DMS79 treated with DMSO at 0.1 percent for 48 hours (cell line): ENCODE measurements at places on chromosomes 5 and 9.
A peak's percentile ranks its signal among the peaks of the same experiment; 100 is the strongest.

DNA sequence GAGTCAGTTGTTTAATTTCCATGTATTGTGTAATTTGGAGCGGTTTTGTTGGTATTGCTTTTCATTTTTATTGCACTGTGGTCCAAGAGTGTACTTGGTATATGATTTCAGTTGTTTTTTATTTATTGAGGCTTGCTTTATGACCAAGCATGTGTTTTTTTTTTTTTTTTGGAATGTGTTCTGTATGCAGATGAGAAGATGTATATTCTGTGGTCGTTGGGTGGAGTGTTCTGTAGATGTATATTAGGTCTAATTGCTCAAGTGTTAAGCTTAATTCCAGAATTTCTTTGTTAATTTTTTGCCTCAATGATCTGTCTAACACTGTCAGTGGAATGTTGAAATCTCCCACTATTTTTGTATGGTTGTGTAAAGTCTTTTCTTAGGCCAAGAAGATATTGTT lies 23.4 kb downstream of the ADGRV1 start:
- no peak for DNase-seq

GRCh38 chr9:78122631-78123030 lies 91.0 kb upstream of the GNAQ start:
- DNase-seq: no peak

- DNase-seq: no peak
These were observed 13.6 kb downstream of the UBE2D2 start for GRCh38 chr5:139574641-139575312.

DNA sequence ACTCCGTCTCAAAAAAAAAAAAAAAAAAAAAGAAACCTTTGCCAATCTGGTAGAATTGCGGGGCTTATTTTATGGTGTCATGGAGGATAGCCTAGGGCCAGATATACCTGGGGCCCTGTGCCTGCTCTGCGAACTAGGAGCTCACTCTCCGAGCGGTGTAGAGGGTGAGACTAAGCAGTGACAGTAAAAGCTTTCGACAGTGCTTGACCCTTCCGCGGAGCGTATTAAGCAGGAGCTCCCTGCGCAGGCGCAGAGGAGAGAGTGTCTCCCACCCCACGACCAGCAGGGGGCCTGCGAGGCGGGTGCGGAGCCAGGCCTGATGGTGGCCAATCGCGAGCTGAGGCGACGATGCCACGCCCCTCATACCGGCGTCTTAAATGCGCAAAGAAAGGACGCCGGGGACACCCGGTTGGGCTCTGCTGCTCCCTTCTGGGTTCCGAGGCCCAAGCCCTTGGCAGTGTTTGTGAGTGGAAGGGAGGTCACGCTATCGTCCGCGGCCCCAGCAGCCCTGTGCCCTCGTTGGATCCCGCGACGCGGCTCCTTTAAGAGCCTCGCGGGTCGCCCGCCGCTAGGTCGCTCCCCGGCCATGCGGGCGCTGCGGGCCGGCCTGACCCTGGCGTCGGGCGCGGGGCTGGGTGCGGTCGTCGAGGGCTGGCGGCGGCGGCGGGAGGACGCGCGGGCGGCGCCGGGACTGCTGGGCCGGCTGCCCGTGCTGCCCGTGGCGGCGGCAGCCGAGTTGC lies at the start of gene ENDOG:
Gene ENDOG (plus strand): TSS at position 402 of the 740 bp plus-strand sequence. CDS start 185 bp downstream, at position 587.
- DNase-seq: peak; percentile 91

DNA sequence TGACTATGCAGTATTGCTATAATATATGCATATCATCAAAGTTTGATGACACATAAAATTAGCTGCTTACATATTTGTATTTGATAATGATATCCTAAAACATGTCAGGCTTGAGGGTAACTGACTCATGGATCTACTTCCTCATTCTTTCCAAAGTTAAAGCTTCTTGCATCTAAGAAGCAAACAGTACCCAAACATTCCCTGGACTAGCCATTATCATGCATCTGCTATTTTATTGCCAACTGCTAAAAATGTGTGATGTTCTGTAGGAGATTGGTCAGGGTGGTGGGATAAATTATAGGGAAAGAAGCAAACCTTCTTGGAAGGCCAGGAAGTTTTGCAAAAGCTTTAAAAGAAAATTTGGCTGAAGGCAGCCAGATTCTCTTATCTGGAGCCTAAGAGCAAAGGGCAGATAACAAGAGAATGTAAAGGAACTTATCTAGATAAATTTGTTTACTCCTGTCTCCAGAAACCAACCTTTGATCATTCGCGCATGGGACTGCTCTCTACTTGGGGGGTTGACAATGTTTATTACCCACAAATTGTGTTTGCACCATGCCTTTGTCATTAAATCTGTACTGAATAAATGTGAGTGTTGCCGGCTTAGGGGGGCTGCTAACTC lies 604.1 kb upstream of the TLE4 start:
- no peak for DNase-seq

DNA sequence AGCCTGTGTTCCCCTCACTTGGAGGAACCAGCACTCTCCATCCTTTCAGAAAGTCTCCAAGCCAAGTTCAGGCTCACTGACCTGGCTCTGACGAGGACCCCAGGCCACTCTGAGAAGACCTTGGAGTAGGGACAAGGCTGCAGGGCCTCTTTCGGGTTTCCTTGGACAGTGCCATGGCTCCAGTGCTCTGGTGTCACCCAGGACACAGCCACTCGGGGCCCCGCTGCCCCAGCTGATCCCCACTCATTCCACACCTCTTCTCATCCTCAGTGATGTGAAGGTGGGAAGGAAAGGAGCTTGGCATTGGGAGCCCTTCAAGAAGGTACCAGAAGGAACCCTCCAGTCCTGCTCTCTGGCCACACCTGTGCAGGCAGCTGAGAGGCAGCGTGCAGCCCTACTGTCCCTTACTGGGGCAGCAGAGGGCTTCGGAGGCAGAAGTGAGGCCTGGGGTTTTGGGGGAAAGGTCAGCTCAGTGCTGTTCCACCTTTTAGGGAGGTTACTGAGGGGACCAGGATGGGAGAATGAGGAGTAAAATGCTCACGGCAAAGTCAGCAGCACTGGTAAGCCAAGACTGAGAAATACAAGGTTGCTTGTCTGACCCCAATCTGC lies 4.7 kb upstream of the NUP214 start:
- DNase-seq: no peak

- no peak for DNase-seq
These were observed 165.9 kb upstream of the OTULINL start for GRCh38 chr5:14415698-14416074.

GRCh38 chr9:75176037-75176436 lies 87.7 kb downstream of the OSTF1 start:
- no peak for DNase-seq

- DNase-seq: no peak
These were observed 32.9 kb upstream of the AOPEP start for GRCh38 chr9:94693485-94694204.

GRCh38 chr5:122327110-122327509 lies 15.1 kb downstream of the SNCAIP start:
- DNase-seq: no peak

- DNase-seq: no peak
These were observed 28.6 kb upstream of the IL7R start for GRCh38 chr5:35828082-35828598.

DNA sequence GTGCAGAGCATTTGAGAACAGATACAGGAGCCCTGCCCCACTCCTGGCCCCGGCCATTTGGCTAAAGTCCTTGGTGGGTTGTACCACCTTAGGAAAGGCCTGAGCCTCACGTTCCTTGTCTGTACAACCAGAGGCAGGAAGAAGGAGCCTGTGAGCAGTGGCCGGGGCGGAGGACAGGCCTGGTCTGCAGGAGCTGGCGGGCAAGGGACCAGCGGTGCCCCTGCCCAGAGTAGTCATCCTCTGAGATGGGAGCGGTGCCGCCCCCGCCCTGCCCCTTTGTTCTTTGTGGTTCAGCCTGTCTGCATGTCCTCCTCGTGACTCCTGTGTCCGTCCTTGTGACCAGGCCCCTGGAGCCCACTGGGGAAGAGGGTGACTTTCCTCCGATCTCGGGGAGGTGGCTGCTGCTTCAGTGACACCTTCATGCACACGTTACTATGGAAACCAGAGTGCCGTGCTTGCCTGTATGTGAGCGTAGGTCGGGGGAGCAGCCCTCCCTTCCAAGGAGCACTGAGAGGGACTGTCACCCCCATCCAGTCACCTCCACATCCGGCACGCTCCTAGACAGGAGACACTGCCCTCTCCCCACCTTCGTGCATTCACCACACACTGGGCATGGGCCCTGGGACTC lies 42.9 kb downstream of the UNC5A start:
- no peak for DNase-seq

GRCh38 chr5:139474890-139475791 lies 4.3 kb downstream of the SMIM33 start:
- DNase-seq: peak; percentile 2

DNA sequence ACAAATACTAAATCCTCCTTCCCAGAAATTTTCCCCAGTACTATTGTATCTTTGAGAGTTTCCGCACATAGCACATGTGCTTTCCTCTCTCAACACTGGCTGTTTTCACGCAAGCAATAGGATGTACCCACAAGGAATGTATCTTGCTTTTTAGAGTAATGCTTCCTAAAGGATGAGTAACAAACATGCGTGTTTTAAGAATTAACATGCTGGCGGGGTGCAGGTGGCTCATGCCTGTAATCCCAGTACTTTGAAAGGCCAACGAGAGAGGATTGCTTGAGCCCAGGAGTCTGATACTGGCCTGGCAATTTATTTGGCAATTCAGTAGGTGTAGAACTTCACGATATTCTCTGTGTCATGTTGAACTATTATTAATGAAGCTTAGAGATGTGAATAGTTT lies 4.6 kb downstream of the RUFY1 start:
- no peak for DNase-seq

DNA sequence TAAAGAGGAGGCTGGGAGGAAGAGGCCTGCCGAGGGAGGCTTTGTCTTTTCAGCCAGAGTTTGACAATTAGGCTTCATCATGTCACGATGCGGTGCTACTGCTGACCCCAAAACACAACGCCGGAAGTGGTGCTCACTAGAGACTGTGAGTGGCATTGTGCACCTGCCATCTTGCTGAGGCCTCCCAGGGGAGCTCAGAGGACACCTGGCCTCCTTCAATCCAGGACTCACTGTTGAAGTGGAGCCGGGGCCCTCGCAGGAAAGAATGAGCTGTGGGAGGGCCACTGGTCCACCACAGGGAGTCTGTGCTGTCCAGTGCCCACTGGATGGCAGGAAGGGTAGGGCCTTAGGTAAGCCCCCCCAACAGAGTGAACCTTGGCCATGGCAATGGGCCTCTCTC lies 12.7 kb upstream of the SLC25A48 start:
- no peak for DNase-seq

DNA sequence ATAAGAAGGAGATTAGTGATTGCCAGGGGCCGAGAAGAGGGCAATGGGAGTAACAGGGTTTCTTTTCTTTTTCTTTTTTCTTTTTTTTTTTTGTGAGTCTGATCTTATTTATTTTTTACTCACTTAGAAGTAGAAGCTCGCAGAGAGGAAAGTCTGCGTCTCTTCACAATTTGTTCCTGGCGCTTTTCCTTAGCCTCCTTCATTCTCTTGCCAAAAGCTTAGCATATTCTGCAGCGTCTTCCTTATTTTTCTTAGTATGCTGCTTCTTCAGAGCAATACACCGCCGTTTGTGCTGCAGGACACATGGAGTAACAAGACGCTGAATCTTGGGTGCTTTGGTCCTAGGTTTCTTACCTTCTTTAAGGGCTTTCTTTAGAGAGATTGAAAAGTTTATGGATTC lies 30.3 kb upstream of the DENND4C start:
- no peak for DNase-seq

DNA sequence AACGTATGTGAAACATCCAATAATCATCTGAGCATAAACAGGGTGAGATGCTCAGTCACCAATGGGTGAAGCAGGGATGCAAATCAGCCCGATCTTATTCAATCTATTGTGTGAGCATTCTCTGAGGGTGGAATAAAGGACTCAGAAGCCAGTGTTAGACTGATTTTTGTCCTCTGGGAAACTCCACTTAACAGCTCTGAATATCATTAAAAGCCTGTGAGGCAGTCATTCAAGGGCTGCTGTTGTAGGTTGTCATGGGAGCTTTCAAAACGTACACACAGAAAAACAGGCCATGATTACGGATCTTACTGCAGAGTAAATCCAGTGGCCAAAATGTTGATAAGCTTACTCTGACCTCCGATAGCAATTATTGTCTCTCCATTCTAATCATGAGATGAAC lies 266.5 kb upstream of the EFNA5 start:
- no peak for DNase-seq

- DNase-seq: no peak
These were observed 38.0 kb upstream of the ITGA1 start for GRCh38 chr5:52749666-52750065.

- no peak for DNase-seq
These were observed 51.5 kb upstream of the SPATA31E1 start for GRCh38 chr9:87831159-87831558.

DNA sequence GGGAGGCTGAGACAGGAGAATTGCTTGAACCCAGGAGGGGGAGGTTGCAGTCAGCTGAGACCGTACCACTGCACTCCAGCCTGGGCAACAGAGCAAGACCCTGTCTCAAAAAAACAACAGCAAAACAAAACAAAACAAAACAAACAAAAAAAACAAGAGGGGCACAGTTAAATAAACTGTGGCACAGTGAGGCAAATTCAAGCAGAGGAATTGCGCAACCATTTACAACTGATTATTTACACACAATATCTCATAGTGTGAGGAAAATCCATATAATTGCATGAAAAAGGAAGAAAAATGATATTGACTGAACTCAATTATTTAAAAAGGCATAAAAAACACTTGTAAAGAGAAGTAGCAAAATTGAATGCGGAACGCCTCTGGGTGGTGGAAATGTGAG lies 161.5 kb downstream of the CRB2 start:
- DNase-seq: no peak

GRCh38 chr5:45252978-45253377 lies 443.2 kb downstream of the HCN1 start:
- no peak for DNase-seq

DNA sequence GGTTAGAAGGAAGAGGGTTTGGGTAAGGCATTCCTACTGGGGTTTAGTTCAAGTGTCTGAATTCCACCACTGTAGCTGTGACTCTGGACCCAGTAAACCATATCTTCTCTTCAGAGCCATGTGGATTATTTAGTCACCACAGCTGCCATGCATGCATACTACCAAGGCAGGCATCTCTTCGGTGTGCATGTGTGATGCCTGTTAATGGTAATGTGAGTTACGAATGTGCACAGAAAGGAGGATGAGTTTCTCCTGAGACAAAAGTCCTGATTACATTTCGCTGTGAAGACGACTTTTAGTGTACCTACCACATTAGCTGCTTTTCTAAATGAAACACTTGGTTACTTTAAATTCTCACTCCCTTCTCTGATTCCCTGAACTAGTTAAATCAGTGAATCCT lies 9.3 kb downstream of the PBX3 start:
- DNase-seq: no peak

DNA sequence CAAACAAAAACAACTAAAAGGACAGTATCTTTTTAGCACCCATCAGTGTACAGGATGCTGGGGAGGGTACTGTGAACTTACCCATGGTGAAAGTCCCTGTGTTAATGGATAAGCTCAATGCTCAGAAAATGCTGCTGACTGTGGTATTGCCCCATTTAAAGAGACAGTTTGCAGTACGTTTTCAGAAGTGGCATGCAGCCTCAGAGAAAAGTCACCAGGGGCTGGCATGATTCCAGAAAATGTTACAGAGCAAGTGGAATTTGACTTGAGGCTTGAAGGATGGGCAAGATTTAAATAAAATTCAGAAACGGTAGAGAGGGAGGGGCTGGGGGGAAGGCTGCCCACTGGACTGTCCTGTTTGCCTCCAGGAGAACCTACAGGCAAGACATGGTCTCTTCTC lies 7.2 kb downstream of the S1PR3 start:
- DNase-seq: peak; percentile 1
